AG08395 (cell line): ENCODE measurements at places on chromosomes 7 and 10.

DNA sequence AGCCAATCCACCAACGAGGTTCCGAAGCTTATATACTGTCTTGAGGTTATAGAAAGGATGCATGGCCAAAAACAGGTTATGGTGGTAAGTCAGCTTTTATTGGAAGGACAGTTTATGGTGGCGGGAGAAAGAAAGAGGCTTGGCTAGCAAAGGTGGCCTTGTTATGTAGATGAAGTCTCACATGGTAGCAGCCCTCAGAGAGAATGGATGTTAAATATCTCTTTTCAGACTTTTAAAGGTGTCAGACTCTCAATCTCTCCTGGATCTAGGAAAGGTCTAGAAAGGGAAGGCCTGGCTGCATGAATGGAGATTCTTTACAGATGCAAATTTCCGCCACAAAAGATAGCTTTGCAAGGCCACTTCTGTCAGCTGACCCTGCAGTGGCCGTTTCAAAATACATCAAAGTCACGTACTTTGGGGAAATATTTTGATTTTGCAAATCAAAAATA is 333.8 kb downstream of the GALNT17 start:
- no peak for DNase-seq

DNA sequence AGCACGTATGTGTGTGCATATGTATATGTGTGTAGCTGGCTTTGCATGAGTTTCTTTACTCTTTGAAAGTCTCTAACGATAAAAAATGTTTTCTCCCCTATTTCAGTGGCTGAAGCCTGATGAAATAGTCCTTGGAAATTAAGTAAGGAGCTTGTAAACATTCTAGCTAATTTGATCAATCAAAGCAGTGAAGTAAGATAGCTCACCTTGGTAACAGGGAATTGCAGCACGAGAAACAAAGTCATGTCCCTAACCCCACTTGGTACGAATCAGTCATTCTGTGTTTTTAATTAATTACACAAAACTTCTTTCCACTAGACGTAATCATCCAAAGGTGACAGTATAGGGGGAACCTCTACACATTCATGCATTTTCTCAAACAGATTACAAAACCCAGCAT is 41.5 kb downstream of the GPR37 start:
- no peak for DNase-seq

DNA sequence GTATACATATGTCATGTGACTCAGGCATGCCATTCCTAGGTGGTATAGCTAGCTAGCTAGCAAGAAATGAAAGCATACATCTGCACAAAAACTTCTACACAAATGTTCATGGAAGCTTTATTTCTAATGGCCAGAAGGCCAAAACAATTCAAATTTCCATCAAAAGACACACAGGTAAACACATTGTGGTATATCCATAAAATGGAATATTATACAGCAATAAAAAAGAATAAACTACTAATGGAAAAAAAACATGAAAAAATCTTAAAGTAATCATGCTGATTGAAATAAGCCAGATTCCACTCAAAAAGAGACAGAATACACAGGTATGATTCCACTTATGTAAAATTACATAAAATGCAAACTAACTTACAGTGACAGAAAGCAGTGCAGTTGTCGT is 154.3 kb downstream of the MACC1 start:
- DNase-seq: no peak

GRCh38 chr10:14617852-14618251 is 156.8 kb downstream of the FAM107B start:
- DNase-seq: peak; percentile 66

DNA sequence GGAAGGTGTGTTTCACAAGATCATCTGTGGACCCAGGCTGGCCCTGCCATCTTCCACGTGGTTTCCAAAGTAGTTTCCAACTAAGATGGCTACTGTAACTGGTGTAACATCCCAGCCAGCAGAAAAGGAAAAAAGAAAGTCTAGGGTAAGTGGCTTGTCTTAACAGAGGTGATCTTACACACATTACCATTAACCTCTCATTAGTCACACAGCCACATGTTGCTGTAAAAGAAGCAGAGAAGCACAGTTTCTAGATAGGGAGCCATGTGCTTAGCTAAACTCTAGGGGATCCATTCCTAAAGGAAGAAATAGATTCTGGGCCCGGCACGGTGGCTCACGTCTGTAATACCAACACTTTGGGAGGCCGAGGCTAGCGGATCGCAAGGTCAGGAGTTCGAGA is 54.3 kb downstream of the ZNF438 start:
- no peak for DNase-seq

DNA sequence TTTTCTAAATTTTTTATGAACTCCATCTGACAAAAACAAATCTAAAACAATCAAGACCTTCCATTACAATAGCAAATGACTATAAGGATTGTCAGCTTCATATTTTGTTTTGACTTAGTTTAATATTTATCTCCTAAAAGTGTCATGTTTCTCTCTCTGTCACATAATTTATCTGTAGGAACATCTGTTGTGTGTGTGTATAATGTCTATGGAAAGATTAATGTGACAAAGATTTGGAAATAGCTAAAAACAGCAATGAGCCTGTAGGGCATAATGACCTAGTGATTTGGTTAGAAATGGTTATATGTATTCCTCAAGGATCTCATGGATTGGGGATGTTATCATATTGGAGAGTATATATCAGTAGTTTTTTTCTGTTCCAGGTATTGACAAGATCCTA is 69.6 kb upstream of the MDFIC start:
- no peak for DNase-seq

- DNase-seq: peak; percentile 31
Measured at GRCh38 chr7:152759949-152760853, 649 bp downstream of the ACTR3B start.

GRCh38 chr7:15684111-15684800 is 2.2 kb downstream of the MEOX2 start:
- DNase-seq: no peak

GRCh38 chr10:117284716-117285494 is 44.0 kb downstream of the SLC18A2 start:
- DNase-seq: no peak

- DNase-seq: peak; percentile 69
Measured at GRCh38 chr10:26881600-26882331, 21.0 kb upstream of the ABI1 start.

GRCh38 chr10:14618674-14619073 is 156.0 kb downstream of the FAM107B start:
- no peak for DNase-seq

GRCh38 chr7:107939573-107940489 is 48.8 kb downstream of the DLD start:
- peak; percentile 82 for DNase-seq

DNA sequence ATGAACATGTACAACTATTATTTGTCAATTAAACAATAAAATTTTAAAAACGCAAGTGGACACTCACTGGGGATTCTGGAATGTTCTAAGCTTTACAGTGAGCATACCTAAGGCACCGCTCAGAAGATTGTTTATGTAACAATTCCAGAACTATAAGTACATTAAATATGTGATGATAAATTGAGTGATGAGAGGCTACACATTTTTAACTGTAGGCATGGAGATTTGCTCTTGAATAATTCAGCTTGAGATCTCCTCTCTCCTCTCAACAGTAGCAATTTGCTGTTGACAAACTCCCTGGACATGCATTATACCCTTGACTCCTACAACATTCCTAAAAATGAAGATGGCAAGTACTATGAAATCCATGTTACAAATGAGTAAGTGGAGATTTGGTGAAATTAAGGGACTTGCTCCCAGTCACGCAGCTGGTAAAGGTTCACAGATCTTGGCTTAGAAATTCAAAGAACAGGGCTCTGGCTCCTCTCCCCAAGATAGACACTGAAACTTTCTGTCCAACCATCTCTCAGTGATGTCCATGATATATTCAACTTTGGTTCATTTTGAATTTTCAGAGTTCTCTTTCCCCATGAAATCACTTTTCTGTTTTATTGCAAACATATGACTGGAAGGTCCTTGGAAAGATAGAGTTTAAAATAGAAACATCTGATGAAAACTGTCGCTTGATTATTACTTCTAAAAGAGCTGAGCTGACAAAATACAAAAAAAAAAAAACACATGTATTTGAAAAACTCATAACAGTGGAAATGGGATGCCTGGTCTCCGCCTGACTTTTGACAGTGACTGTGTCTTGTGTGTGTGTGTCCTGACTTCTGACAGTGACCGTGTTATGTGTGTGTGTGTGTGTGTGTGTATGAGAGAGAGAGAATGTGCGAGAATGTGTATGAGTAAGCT is 488.3 kb downstream of the TNS3 start:
- peak; percentile 17 for DNase-seq

DNA sequence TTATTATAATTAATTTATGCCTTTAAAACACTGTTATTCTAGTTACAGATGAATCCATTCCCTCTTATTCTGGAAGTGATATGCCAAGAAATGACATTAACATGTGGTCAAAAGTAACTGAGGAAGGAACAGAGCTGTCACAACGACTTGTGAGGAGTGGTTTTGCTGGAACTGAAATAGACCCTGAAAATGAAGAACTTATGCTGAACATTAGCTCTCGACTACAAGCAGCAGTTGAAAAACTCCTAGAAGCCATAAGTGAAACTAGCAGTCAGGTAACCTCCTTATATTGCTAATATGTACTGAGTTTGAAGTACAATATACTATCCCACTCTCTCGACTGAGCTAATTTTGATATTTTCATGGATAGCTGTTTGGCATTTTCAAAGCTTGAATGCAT is 81.6 kb downstream of the CYP51A1 start:
- DNase-seq: no peak

DNA sequence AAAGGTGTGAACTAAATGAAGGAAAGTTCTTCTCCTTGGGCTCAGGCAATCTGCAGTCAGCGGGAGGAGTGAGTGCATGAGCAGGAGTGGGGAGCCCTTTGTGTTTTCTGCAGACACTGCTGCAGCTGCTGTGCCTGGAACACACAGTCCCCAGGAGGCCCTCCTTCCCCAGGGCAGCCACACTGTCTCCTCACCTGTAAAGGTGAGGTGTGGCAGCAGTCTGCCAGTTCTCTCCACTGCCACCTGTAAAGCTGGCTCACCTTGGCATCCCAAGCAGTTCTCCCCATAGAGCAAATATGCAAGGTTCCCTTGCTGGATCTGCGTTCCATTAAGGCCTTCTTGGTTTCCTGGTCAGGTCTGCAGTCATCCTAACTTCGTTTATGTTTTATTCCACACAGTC is 5.2 kb upstream of the VWC2 start:
- DNase-seq: no peak

DNA sequence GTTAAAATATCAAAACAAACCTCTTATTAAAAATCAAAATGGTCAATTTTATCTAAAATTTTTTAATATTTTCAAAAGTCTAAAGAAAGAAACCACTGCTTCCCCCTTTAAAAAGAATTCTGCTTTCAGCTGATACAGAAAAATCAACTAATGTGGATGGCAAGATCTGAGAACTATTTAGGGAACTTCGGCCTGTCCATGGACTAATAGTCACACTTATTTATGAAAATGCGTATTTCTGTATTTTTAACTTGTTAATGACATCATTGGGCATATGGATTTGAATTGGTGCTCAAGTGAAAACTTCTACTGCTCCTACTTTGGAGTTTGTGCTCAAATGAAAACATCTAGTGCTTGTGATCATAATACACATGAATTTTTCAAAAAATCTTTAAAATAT is 31.9 kb downstream of the RNLS start:
- no peak for DNase-seq

DNA sequence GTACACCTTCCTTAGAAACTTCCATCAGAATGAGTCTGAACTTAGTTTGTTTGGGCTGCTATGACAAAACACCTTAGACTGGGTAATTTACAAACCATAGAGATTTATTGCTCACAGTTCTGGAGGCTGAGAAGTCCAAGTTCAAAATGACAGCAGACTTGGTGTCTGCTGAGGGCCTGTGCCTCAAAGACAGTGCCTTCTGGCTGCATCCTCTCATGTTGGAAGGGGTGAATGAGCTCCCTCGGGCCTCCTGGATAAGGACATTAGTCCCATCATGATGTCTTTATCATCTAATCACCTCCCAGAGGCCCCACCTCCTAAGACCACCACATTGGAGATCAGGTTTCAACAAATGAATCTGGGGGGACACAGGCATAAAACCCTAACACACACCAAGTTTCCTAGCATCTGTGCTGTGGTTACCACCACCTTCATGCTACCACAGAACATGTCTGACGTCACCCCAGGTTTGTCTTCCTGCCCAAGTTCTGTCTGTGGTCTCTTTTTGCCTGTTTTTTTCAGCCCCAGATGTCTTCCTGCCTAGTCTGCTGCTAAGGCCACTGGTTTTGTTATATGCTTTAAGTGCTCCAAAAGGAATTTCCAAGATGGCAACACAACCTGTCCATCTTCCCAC is 150.9 kb upstream of the COBL start:
- DNase-seq: no peak

DNA sequence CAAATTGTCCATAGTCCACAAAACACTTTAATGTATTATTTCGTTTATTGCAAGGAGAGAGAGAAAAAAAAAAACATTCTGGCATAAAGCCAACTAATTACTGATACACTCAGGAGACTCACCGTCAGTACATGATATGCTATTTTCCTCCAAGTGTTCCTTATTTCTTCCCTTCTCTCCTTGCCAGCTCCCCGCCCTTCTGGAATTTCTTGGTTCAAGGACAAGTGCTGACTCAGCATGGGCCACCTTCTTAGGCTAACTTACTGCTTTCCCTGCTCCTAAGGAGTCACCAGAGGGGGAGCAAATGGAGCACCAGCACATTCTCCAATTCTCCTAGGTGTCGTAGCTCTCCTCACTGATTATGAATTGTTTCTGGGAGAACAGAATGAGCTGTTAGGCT is 133.8 kb upstream of the HDAC9 start:
- no peak for DNase-seq

- DNase-seq: no peak
Measured at GRCh38 chr10:124259139-124259825, 159.4 kb downstream of the OAT start.

DNA sequence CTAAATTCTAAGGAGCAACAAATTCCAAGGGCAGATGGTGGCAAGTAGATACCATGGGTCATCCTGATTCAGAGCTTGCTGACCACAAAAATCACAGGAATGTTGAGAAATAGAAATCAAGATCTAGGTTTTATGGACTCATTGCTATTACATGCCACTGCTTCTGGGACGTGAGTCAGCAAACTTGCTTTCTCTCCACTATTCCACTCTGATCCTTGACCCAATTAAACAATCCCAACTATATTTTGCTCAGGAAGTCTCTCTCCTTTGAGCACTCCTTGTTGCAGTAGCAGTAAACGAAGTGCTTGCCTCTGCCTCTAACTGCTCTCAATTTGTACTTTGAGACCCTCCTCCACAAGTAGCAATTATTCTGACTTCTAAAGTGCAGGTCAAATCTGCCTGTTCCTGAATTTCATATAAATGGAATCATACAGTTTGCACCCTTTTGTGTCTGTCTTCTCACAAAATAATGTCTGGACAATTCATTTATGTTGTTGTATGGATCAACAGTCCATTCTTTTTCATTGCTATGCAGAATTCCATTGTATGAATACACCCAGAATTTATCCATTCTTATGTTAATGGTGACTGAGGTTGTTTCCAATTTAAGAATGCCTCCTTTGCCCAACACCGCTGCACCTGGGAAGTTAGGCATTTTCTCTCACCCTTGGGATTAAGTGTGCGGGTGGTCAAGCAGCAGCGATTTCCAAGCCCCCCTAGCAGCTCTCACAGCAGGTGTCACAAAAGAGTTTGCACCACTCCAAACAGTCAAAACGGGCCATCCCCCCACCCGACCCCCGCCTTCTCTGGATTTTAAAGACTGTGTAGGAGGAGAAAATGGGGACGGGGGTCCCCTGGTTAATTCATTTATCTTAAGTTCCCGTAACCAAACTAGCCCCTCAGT is 35.9 kb downstream of the ACSM6 start:
- peak; percentile 88 for DNase-seq

GRCh38 chr7:100057006-100057405 is 7.4 kb downstream of the ZSCAN21 start:
- no peak for DNase-seq

- DNase-seq: no peak
Measured at GRCh38 chr10:113585949-113586348, 33.1 kb downstream of the HABP2 start.
